ENCODE measurements at places on chromosomes 7 and 10.

GRCh38 chr10:15290150-15290549, 80.9 kb downstream of the FAM171A1 start:
- DNase-seq: no peak

DNA sequence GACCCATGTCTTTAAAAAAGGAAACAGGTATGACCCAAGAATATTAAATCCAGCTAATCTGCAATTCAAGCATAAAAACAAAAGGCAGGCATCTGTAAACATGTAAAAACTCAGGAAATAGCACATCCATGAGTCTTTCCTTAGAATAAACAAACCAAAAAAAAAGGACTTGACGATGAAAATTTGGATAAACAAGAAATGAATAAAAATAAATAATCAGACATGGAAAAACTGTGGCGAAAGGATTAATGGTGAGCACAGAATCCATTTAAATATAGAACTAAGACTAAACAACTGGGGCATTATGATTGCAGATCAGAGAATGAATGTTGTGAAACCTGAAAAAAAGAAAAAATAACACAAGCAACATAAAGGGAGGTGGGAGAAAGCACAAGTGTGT, 170.1 kb downstream of the DOCK4 start:
- DNase-seq: no peak

- no peak for DNase-seq
Measured at GRCh38 chr7:1510780-1511154, 6.6 kb upstream of the INTS1 start.

- no peak for DNase-seq
Measured at GRCh38 chr10:113643183-113643582, 20.7 kb downstream of the NRAP start.

GRCh38 chr10:115939101-115939854, 333.7 kb downstream of the GFRA1 start:
- no peak for DNase-seq
